ENCODE measurements at places on chromosomes 11 and 22. TPM values are rescaled to one million over a fixed set of nuclear protein-coding genes. Genes with fewer than 3 reads are reported as not detected.

DNA sequence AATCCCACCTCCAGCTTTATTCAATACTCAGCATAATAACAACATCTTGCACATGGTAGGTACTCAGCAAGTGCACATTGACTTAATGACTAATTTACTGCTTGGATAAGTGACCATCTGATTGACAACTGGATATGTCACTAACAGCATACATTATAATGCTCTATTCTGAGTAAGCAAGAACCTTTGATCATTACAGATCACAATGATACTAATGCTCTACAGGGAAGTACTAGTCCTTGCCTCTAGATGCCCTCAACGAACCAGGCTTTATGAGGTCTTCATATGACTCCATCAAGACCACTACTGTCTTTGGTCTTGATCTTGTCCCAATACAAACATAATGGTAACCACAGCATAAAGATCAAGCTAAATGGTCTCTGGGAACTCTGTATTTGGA lies 167.6 kb upstream of the MTMR2 start:
- no peak for DNase-seq

DNA sequence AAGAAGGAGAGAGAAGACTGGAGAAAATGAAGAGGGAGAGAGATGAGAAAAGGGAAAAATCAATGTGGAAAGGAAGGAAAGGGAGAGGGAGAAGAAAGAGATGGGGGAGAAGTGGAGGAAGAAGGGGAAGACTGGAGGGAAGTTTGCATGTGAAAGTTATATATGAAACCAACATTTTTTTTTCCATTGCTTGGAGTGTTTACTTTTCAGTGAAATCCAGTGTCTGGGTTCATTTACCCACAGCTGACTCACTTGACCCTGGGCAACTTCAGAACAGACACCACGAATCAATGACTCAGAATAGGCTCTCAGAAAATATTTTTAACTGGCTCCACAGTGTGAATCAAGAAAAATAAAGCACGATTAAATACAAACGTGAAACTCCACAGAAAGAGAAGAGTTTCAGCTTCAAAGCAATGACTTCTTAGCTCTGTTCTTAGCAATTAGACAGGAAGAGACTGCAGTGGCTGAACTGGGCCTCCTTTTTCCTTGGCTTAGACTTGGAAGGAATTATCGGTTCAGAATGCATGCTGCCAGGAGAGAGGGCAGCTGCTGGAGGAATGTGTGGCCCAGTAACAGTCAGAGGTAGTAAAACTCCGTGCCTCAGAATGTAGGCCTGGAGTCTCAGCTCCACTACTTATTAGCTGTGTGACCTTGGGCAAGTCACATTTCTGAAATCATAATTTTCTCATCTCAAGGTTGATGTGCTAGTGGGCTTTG lies 237.5 kb downstream of the MIAT start:
- no peak for DNase-seq

Gene RAG2
- total RNA-seq = 0.15 TPM

Gene CARD10
- total RNA-seq = 1.5 TPM

Gene MMP11
- 4.1 TPM for total RNA-seq

Gene IGLL5
- total RNA-seq = not detected

Gene GRAP2
- not detected for total RNA-seq

Gene PCSK7
- 14.2 TPM for total RNA-seq
